ENCODE measurements at places on chromosomes 13 and 19.

GRCh38 chr19:11251217-11251616, 11.1 kb downstream of the DOCK6 start:
- no peak for DNase-seq

- peak; percentile 87 for DNase-seq
Measured at GRCh38 chr19:49684251-49684982, 5.0 kb upstream of the ADM5 start.

DNA sequence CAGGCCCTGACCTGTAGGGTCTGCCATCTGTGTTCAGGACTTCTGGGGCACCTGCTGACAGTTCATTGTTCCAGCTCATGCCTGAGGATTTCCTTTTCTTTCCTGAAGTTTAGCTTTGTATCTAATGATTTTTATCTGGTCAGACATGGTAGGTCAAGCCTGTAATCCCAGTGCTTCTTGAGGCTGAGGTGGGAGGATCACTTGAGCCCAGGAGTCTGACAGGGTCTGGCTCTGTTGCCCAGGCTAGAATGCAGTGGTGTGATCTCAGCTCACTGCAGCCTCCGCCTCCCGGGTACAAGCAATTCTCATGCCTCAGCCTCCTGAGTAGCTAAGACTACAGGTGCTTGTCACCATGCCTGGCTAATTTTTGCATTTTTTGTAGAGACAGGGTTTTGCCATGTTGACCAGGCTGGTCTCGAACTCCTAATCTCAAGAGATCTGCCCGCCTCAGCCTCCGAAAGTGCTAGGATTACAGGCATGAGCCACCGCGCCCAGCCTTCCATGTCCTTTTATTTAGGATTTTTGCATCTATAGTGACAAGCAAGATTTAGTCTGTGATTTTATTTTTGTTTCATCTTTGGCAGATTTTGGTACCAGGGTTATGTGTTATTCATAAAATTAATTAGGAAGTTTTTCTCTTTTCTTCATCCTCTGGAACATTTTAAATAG, 33.2 kb downstream of the CHST8 start:
- no peak for DNase-seq

DNA sequence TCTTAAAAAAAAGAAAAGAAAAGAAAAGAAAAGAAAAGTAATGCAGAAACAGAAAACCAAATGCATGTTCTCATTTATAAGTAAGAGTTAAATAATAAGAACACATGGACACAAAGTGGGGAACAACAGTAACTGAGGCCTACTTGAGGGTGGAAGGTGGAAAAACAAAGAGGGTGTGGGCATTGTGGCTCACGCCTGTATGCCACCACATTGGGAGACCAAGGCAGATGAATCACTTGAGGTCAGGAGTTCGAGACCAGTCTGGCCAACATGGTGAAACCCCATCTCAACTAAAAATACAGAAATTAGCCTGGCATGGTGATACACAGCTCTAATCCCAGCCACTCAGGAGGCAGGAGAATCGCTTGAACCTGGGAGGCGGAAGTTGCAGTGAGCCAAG, 8.1 kb downstream of the ZNF708 start:
- DNase-seq: no peak

- DNase-seq: peak; percentile 90
Measured at GRCh38 chr19:51367255-51367564, 1.0 kb upstream of the ETFB start.

- DNase-seq: peak; percentile 89
Measured at GRCh38 chr13:40433577-40433976, 232.9 kb downstream of the FOXO1 start.

DNA sequence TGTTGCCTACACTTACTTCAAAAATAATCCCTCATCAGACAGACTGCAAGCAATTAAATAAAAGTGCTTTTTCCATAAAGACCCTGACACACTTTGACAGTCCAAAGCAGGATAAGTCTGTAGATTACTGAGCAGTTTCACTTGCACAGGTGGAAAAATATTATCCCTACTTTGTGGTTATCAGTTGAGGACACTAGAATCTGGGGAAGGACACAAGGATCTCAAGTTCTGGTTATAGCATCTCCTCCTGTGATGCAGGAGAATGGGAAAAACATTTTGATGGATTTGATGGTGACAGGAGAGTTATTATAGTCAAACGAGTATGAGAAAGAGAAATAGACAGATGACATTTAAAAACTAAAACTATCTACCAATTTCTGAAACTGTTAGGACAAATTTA, 122.9 kb upstream of the PCDH9 start:
- DNase-seq: no peak

DNA sequence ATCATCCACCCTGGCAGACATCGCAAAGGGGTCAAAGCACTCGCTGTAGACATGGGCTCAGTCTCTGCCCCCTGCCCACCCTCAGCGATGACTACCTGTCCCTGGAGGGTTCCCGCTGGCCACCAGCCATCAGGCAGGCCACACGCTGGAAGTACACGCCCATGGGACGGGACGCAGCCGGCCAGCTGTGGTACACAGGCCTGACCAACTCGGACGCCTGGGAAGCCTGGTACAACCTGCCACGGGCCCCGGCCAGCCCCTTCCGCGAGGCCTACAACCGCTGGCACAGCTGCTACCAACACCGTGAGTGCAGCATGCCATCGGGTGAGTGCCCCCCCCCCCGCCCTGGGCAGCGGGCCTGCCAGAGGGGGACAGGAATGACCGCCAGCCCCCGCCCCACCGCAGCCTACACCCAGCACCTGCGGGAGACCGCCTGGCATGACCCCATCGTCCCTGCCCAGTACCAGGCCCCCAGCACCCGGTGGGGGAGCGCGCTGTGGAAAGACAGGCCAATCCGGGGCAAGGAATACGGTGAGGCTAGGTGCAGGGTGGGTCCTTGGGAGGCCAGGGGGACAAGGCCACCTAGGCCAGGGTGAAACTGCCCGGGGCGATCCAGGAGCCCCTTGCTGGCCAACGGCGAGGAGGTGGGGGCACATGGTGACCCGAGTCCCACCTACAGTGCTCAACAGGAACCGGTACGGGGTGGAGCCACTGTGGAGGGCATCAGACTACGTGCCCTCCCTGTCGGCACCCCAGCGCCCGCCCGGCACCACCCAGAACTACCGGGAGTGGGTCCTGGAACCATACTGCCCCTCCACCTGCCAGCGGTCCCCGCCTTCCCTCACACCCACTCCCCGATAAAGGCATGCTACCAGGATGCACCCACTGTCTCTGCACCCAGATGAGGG, 4.4 kb downstream of the TEKTIP1 start:
- no peak for DNase-seq

GRCh38 chr13:40776232-40776631, 5.2 kb upstream of the MRPS31 start:
- no peak for DNase-seq

DNA sequence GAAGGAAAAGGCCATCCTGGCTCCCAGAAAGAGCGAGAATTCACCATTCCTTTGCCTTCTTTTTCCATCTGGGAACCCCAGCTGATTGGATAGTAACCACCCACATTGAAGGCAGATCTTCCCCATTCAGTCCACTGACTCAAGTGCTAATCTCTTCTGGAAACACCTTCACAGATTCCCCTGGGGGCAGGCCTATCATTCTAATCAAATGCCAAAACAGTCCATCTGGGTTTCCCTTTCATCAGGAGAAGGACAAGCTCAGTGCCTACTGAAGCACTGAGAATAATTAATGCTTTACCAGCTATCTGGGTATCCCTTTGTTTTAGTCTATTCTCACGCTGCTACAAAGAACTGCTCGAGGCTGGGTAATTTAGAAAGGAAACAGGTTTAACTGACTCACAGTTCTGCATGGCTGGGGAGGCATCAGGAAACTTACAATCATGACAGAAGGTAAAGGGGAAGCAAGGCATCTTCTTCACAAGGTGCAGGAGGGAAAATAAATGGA, 293.2 kb downstream of the ENOX1 start:
- DNase-seq: no peak

DNA sequence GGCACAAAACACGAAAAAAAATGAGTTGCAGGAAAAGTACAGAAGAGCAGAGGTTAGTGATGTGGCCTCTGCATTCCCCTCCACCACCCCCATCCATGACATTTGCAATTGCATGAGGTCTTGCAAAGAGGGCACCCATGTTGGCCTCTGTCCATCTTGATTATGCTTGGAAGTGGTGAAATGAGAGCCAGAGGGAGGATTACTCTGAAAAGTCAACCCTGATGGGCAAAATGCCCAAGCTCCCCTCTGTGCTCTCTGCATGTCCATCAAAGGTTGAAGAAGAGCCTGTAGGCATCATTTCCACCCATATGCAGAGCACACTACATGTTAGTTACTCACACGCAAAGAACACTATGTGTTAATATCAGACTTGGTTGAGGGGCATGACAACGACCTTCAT, 71.4 kb downstream of the SLC15A1 start:
- no peak for DNase-seq

DNA sequence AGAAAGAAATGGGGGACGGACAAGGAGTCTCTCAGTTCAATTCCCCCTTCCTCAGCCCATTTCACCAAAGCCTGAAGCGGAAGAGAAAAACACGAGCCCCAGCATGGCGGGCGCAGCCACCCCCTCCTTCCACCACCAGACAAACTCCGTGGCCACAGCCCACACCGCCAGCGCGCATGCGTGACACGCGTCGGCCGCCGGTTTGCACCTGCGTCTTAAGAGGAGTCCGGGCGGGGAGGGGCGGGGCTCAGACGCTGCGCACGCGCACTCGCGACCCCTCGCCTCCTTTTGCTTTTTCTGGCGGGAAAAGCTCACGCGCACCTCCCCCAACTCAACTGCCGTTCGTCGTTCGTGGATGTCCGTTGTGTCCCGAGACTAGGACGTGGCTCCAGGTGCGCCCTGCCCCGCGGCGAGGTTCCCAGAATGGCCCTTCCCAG, at the start of gene KASH5:
KASH5 (plus strand) TSS at position 314 of the 437 bp plus-strand sequence. CDS start 2,635 bp downstream, outside the sequence.
- DNase-seq: no peak

GRCh38 chr13:81171065-81171647, 830.2 kb upstream of the SPRY2 start:
- peak; percentile 69 for DNase-seq

GRCh38 chr13:27535546-27535945, 84.8 kb downstream of the LNX2 start:
- no peak for DNase-seq

GRCh38 chr19:371501-372168, 27.0 kb upstream of the MIER2 start:
- peak; percentile 46 for DNase-seq

- peak; percentile 62 for DNase-seq
Measured at GRCh38 chr19:2627319-2627829, 75.1 kb downstream of the GNG7 start.

DNA sequence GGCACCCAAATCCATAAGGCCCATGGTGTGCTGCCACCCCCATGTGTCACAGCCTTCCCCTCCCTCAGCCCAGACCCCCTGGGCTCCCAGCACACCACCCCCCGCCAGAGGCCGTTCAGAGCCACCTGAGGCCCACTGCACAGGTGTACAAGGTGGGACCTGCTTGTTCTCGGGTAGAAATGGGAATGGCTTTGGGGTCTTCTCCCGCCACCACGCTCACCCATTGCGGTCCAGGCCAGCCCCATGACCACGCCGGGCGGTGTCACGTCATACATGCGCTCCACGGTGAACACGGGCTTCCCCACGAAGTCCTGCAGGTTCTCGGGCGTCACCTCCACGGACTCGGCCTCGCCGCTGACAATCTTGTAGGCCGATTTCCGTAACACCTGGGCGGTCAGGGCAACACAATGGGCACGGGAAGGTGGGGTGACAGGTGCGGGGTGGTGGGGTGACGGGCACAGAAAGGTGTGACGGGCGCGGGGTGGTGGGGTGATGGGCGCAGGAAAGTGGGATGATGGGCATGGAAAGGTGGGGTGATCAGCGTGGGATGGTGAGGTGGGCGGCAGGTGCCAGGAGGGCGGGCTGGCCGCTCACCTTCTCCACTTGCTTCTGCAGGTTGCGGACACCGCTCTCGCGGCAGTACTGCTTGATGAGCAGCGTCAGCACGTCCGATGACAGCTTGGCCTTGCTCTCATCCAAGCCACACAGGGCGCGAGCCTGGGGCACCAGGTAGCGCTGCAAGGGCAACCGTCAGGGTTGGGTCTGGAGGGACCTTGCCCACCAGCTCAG, 4.3 kb downstream of the RPL36 start:
- no peak for DNase-seq
